Caki2 (cell line): ENCODE measurements at places on chromosomes 13 and 19. TPM values are rescaled to one million over a fixed set of nuclear protein-coding genes. Genes with fewer than 3 reads are reported as not detected.

The KLF1 gene
- total RNA-seq: 3.5 TPM in 1 of 2 replicates, not detected in the other

The PRODH2 gene
- 0.17 TPM in 1 of 2 replicates, not detected in the other for total RNA-seq

The PLEKHJ1 gene
- total RNA-seq: 55.9 and 96.2 TPM in 2 replicates

The RXFP2 gene
- total RNA-seq: not detected in 2 replicates

The FRY gene
- 0.70 and 1.9 TPM in 2 replicates for total RNA-seq

The DKKL1 gene
- 0.30 TPM in 1 of 2 replicates, not detected in the other for total RNA-seq

The ZNF708 gene
- 1.5 and 1.6 TPM in 2 replicates for total RNA-seq

The OR7D4 gene
- not detected in 2 replicates for total RNA-seq

The MTRF1 gene
- 4.3 and 11.6 TPM in 2 replicates for total RNA-seq
